ENCODE measurements at places on chromosomes 2 and 18. TPM values are rescaled to one million over a fixed set of nuclear protein-coding genes. Genes with fewer than 3 reads are reported as not detected.

The STON1 gene
- total RNA-seq = 7.5 TPM

The MAPK4 gene
- total RNA-seq = 0.16 TPM

The DSG3 gene
- not detected for total RNA-seq

The RGPD4 gene
- not detected for total RNA-seq

The LONRF2 gene
- not detected for total RNA-seq

The NEB gene
- total RNA-seq = 1.9 TPM

The DCDC2C gene
- total RNA-seq = not detected

The HRH4 gene
- total RNA-seq = not detected

The OTOF gene
- not detected for total RNA-seq

The ANO7 gene
- total RNA-seq = 1.4 TPM

The STPG4 gene
- not detected for total RNA-seq

The TMEM198 gene
- 9.2 TPM for total RNA-seq

The CAPN14 gene
- total RNA-seq = not detected

The SLC35G4 gene
- not detected for total RNA-seq

The TDRD15 gene
- total RNA-seq = not detected

The PSTPIP2 gene
- 3.3 TPM for total RNA-seq
